ENCODE measurements at places on chromosomes 12 and 14.

DNA sequence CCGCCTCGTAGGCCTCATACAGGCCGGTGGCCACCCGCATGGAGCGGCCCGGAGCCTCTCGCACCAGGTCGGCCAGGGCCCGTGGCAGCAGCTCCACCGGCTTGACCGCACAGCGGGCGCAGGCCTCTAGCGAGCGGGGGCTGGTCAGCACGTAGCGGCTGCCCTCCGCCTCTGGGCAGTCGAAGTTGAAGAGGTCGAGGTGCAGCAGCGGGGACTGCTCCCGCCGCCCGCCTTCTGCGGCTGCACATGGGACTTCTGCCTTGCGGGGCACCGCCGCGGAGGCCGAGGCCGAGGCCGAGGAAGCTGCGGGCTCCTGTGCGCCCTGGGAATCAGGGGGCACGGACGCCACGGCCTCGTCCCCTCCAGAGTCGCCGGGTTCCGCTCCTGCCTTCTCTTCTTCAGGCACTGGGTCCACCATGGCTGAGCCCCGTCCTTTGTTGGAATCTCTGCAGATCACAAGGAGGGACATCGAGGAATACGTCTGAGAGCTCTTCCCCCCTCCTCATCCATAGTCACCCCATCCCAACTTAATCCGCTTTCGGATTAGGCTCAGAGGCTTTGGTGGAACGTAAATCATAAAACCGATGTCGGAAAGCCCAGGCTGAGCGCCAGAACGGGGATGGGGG, 1.4 kb downstream of the CCDC177 start:
- DNase-seq, result no peak

DNA sequence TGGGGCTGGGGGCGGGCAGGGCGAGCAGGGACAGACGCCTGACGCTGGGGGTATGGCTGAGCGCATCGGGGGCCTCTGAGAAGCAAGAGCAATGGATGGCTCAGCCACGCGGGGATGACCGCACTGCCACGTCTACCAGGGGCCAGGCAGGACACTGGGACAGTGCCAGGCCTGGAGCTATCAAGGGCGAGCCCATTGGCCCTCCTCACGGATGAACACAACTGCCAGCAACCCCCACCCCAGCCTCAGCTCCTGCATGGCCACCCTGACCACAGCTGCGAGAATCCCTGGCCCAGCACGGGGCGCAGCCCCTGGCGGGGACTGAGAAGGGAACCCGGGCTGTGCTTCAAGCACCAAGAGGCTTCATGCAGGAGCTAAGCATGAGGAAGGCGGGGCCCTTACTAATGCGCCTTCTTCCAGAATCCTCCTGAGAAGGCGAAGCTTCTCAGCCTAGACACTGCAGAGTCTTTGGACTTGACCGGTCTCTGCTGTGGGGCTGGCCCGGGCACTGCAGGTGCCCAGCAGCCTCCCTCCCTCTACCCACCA, 9.5 kb downstream of the ARL6IP4 start:
- DNase-seq, result no peak

GRCh38 chr12:110921262-110921661, 883 bp upstream of the MYL2 start:
- DNase-seq, result peak; percentile 21

DNA sequence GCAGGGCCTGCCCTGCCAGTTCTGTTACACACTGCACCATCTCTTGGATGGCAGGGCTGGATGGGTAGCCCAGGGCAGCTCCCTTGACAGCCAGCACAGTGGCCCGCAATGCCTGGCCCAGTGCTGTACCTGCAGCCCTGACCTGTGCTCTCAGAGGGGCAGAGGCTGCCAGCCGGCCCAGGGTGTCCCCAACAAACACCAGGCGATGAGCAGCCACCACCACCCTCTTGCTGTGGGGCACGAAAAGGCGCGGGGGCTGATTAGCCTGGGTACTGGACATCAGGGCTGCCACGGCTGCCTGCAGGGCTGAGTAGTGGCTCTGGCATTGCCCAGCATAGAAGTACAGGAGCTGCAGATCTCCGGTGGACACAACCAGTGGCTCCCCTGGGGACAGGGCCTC, 4.6 kb upstream of the SLC22A17 start:
- no peak for DNase-seq

DNA sequence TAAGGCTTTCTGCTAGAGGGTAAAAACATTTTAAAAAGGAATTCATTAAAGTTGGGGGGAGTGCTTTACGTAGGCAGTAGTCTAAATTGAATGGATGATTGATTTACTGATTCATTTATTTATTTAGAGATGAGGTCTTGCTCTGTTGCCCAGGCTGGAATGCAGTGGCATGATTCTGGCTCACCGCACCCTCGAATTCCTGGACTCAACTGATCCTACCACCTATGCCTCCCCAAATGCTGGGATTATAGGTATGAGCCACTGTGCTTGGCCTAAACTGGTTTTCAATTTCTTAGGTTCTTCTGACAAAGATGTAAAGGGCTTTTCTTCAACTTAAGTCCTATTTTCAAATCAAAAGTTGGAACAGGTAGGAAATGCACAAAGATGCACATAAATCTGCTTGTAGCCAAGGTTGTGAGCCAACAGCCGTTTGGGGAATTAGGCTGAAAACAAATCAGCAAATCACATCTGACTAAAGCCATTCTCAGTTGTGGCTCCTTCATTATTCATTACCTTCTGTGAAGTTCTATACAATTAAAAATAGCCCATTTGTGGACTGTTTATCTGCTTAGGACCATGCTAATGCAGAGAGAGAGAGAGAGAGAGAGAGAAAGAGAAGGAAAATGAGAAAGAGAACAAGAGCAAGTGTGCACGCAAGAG, 218.0 kb downstream of the PPM1H start:
- no peak for DNase-seq

GRCh38 chr12:93002293-93003054, 73.4 kb upstream of the EEA1 start:
- peak; percentile 31 for DNase-seq

DNA sequence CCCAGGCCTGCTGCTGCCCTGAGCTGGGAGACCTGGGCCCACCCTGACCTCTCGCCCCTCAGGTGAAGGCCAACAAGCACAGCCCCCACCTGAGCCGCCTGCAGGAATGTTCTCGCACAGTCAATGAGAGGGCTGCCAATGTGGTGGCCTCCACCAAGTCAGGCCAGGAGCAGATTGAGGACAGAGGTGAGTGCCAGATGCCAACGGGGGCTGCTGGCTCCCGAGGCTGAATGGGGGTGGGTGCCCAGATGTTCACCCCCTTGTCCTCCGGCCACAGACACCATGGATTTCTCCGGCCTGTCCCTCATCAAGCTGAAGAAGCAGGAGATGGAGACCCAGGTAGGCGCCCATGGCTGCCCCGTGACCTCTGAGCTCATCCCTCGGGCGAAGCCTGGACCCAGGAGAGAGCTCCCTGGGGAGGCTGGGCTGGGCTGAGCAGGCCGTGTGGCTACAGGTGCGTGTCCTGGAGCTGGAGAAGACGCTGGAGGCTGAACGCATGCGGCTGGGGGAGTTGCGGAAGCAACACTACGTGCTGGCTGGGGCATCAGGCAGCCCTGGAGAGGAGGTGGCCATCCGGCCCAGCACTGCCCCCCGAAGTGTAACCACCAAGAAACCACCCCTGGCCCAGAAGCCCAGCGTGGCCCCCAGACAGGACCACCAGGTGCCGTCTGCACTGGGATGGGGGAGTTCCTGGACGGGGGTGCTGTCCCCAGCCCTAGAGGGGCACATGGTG, 25.8 kb downstream of the HIP1R start:
- DNase-seq, result no peak

- DNase-seq, result no peak
These were observed 982.2 kb upstream of the FBXO33 start for GRCh38 chr14:40414386-40414785.

- no peak for DNase-seq
These were observed 65.6 kb downstream of the ZC3H14 start for GRCh38 chr14:88628462-88628861.

DNA sequence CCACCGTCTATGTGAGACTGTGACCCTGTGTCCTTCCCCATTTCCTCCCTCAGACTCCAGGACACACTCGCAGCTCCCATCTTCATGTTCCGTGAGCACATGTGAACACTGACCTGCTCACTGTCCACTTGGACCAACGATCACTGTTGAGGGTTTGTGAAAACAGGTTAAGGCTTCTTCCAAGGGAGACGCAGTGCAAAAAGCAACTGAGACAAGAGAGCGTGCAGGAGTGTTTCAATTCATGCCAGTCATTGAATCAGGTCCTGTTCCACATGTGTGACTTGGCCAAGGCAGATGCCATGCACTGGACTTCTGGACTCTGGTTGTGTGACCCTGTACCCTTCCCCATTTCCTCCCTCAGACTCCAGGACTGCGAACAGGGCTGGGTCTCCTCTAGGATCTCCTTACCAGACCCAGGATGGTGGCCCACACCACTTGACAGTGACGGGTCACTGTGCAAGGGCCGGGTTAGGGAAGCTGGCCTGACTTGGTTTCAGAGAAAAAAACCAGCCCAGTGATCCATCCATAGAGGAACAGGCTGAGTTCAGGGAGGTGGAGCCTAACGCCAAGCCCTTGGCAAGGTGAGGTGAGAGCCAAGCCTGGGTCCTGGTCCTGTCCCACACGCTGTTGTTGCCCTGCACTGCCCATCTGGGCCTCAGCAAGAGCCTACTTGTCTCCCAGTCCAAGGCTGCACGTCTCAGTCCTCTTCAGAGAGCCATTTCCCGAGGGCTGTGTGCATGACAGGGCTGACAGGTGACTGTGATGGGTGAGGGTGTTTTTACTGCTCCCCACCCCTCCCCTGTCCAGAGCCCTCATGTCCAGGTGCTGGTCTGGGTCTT, 5.7 kb upstream of the KRT5 start:
- no peak for DNase-seq

- no peak for DNase-seq
These were observed 541.4 kb upstream of the ATP2B1 start for GRCh38 chr12:90250042-90250441.

- no peak for DNase-seq
These were observed 159.9 kb upstream of the NOS1 start for GRCh38 chr12:117521346-117521745.

- no peak for DNase-seq
These were observed 2.4 kb downstream of the GZMH start for GRCh38 chr14:24607081-24607480.

DNA sequence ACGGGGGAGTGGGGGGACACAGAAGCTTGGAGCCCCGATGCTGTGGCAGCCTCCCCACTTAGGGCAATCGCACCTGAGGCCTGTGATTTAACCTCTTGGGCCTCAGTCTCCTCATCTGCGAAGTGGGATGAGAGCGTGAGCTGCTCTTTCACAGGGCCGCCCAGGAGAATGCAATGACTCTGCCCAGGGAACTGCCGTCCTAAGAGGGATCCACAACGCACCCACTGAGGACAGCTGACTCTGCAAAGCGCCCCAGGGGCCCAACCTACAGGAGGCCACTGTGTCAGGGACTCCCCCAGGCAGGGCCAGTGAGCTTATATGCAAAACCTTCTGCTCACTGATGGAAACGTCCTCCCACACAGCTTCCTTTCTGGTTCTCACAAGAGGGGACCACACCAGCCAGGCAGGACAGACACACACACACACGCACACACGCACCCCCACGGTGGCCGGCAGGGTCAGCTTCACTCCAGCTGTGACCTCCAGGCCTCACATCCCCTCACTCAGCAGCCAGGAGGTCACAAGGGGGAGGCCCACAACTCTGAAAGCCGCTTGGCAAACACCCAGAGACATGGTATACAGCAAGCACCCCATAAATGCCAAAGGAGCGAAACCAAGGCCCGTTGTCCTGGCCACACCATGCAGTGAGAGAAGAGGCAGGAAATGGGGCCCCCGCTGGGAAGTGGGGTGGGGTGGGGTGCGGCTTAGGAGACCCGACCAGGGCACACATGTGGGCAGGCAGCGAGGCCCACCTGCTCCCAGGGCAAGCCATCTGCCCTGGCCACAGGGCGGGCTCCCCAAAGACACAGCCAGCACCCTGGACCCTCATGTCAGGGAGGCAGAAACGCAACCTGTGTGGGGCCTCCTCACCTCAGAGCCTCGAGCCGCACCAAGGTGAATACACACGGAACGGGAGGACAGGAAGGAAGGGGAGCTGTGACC, 73.3 kb downstream of the NCOR2 start:
- DNase-seq, result no peak

DNA sequence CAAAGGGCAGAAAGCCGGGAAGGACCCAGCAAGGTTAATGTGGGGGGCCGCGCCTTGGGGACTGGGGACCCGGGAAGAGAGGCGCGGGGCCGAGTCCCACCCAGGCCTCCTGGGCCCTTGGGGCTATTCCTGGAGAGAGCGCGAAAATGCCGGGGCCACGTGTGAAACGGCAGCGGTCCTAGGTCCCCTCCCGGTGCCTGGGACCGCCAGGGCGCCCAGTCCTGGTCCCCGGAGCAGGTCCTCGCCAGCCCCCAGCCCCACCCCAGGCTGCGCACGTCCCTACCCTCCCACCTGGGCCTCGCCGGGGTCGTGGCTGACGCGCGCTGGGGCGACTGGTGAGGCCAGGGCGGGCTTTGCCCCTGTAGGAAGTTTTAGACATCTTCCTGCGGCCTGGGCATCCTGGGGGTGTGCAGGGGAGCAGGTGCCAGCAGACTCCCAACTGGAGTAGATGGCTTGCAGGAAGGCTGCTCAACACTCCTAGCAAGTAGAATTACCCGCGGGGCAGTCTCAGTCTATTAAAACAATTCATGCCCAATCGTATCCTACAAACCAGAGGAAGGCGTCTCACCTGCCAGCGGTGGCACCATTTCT, 708 bp downstream of the FAR2 start:
- DNase-seq, result no peak

GRCh38 chr14:99892406-99892805, 99.2 kb downstream of the EML1 start:
- DNase-seq, result no peak

- DNase-seq, result no peak
These were observed at the start of gene PTPRQ for GRCh38 chr12:80443974-80444666. Gene PTPRQ (plus strand): TSS chr12:80444235. CDS start chr12:80444346, 111 bp downstream.

DNA sequence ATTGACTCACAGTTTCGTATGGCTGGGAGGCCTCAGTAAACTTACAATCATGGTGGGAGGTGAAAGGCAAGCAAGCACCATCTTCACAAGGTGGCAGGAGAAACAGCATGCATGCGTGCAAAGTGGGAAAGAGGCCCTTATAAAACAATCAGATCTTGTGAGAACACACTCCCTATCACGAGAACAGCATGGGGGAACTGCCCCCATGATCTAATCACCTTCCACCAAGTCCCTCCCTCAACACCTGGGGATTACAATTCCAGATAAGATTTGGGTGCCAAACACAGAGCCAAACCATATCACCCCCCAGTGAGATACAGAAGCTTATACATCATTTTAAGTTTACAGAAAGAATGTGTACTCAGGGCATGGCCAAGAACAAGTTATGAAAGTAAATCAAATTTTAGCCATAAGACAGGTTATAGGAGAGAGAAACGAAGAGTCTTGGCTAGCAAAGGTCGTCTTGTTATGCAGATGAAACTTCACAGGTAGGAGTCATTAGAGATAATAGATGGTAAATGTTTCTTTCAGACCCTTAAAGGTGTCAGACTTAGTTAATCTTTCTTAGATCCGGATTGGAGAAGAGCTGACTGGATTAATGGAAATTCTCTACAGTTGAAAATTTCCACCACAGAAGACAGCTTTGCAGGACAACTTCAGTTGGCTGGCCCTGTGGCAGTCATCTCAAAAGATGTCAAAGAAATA, 79.8 kb upstream of the SEL1L start:
- no peak for DNase-seq

- no peak for DNase-seq
These were observed 2.6 kb downstream of the KRT84 start for GRCh38 chr12:52382854-52383253.
